Activated CD4-positive, alpha-beta memory T cell treated with anti-CD3 and anti-CD28 coated beads, Interleukin-2, amount 10 ng/mL, durations not matched to agents 7 days and 5 days (primary cell): ENCODE measurements at places on chromosomes 3 and 15.

GRCh38 chr3:187721055-187721454 lies 18.7 kb upstream of the RTP2 start:
- DNase-seq: no peak
- no peaks in the 10 kb centered on the region for H3K4me1 ChIP-seq
- no peaks in the 10 kb centered on the region for H3K27me3 ChIP-seq
- H3K4me3 ChIP-seq: no peak overlapping the region

DNA sequence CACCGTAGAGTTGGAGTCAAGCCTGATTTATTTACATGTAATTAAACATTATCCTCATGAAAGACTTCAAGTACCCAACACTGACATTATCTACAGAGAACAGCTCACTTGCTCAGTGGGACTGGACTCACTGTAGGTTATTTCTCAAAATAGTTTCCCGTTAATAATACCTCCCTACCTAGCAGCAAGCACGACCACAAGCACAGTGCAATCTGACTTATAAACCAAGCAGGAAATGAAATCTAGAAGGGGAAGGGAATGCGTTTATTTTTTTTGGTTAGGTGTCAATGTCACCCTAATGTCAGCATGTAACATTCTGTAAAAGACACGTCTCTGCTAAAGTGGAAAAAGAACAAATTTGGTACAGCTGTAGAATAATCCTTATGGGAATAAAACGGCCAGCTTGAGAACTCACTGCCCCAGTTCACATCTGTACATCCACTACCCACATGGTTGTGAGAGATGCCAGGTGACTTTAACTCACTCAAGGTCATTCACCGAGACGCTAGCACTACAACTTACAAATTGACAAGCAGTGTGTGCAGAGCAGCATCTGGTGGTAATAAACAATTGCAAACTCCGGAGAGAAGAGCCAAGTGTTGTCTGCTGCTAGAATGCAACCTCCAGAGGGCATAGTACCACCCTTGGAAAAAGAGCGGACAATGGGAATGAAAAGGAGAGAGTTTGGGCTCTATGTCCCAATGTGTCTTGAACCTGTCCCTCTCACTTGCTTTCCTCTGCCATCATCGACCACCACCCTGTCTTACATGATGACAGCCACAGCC lies 242.5 kb downstream of the CADPS start:
- no peaks in the 10 kb centered on the region for H3K27me3 ChIP-seq
- no peak overlapping the region for H3K27ac ChIP-seq
- H3K36me3 ChIP-seq: no peaks in the 10 kb centered on the region
- H3K4me1 ChIP-seq: no peaks in the 10 kb centered on the region

DNA sequence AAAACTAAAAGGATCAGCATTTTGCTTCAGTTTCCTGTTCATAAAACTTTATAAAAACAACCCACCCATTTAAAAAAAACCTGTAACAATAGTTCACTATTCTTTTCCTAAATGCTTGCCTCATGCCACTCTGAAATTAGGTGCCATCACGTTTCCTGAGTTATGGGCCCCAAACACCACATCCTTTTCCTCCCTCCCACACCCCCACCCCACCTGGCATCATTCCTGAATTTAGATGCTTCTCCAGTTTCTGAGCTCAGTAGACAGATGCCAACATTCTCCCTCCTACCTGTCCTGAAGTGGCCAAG lies 11.9 kb upstream of the ARHGEF3 start:
- peak overlapping the region; percentile 17 for H3K27ac ChIP-seq
- H3K36me3 ChIP-seq: peaks cover 3% of the 10 kb centered on the region

DNA sequence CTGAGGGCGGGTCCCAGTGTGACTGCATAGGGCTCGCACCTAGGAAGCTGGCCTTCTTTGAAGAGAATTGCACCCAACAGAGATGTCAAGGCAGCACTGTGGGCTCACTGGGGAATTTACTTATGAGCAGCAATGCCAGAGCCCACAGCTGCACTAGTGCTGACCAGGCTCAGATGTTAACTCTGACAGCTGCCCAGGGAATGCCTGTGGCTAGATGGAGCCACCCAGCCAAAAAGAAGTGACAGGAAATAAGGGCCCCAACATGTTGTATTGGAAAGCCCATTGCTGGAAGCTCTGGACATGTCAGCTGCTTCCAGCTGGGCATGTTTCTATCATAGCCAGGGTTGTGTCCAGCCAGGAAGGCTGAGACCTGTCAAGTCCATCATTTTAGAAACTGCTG lies 90.9 kb upstream of the ZNF280D start:
- DNase-seq: no peak
- H3K27me3 ChIP-seq: no peaks in the 10 kb centered on the region
- no peaks in the 10 kb centered on the region for H3K36me3 ChIP-seq
- no peaks in the 10 kb centered on the region for H3K4me1 ChIP-seq
- H3K4me3 ChIP-seq: no peak overlapping the region

GRCh38 chr15:75061272-75061671 lies 37.9 kb downstream of the PPCDC start:
- H3K27me3 ChIP-seq: peaks cover 2% of the 10 kb centered on the region
- no peak overlapping the region for H3K4me3 ChIP-seq
- no peak overlapping the region for H3K27ac ChIP-seq
- peak; percentile 51 for DNase-seq

DNA sequence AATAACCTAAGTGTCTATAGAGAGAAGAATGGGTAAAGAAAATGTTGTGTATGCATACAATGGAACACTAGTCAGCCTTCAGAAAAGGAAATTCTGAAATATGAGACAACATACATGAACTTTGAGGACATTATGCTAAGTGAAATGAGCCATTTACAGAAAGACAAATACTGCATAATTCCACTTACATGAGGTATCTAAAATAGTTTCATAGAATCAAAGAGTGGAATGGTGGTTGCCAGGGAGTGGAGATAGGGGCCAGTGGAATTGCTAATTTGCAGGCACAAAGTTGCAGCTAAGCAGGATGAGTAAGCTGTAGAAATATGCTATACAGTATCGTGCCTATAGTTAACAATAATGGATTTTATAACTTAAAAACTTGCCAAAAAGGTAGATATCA lies 779.6 kb upstream of the ARPP21 start:
- no peak for DNase-seq
- H3K4me3 ChIP-seq: no peak overlapping the region
- H3K36me3 ChIP-seq: no peaks in the 10 kb centered on the region
- no peaks in the 10 kb centered on the region for H3K4me1 ChIP-seq

DNA sequence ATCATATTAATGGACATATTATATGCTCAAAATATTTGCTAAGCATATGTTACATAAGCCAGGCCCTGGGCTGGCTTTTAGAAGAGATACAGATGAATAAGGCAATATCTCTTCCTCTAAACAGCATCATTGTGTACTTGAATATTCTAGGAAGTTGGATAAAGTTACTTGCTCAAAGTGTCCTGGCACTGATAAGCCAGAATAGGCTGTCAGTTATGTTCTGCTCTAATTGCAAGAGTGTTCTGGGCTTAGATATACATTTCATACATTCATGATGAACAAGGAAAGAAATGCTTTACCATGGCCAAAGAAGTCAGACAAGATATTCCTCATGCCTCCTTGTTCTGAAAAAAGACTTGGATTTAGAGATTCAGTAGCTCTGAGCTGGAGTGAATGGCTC lies 40.7 kb downstream of the KBTBD12 start:
- H3K27ac ChIP-seq: no peak overlapping the region
- H3K36me3 ChIP-seq: no peaks in the 10 kb centered on the region
- H3K4me3 ChIP-seq: no peak overlapping the region
- peaks cover 44% of the 10 kb centered on the region for H3K27me3 ChIP-seq

DNA sequence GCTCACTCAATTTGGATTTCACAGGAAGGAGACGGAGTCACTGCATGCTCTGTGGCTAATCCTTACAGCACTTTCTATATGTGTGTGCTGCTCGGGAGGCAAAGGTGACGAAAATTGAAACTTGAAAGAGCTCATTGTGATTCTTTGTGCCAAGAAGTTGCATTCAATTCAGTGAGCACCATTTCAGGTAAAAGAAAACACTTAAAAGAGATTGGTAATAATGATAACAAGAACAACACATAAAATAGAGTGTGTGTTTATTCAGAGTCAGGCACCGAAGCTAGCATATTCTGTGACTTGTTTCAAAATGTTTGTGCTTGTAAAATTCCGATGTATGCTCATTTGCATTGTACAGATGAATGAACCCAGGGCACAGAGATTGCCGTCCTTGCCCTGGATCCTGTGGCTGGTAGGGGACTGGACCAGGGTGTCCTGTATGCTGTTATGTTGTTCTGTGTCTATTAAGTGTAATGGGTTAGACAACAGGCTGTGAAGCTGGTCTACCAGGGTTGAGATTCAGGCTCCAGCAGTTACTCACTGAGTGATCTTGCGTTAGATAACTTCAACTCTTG lies 193.3 kb upstream of the PROK2 start:
- H3K4me1 ChIP-seq: peaks cover 57% of the 10 kb centered on the region
- no peaks in the 10 kb centered on the region for H3K27me3 ChIP-seq
- DNase-seq: peak; percentile 40
- H3K4me3 ChIP-seq: peak overlapping the region; percentile 34
- peak overlapping the region; percentile 80 for H3K27ac ChIP-seq

DNA sequence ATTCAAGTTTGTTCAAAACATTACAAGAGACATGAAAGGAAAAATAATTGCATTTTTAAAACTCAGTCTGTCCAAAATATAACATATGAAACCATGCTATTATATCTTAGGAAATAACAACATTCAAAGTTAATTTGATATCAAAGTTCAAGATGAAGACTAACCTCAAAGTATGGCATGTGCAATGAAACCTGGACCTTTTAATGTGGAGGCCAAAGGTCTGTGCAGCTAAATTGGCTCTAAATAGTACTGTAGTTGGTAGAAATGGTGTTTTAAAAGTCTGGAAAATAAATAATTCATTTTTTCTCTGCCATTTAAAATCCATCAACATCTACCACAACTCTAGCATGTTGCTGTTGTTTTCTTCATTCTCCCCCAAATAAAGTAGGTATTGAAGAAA lies 8.7 kb downstream of the GRAMD1C start:
- H3K4me3 ChIP-seq: no peak overlapping the region
- H3K27ac ChIP-seq: no peak overlapping the region
- no peak for DNase-seq
- H3K36me3 ChIP-seq: no peaks in the 10 kb centered on the region

DNA sequence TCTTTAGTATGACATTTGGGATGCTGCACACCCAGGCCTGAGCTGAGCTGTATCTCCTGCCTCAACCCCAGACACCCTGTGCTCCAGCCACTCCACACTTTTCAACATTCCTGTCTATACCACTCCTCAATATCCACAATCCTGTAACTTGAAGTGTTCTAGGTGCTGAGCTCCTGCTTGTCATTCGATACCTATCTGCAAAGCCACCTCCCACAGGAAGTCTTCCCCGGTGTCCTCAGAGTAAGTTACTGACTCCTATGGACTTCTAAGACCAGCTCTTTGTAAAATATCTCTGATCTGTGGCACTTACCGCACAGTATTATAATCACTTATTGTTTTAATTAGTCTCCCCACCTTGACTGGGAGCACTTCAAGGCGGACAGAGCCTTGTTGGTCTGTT lies 1.2 kb upstream of the CAV3 start:
- H3K27ac ChIP-seq: no peak overlapping the region
- no peaks in the 10 kb centered on the region for H3K27me3 ChIP-seq
- no peaks in the 10 kb centered on the region for H3K36me3 ChIP-seq

DNA sequence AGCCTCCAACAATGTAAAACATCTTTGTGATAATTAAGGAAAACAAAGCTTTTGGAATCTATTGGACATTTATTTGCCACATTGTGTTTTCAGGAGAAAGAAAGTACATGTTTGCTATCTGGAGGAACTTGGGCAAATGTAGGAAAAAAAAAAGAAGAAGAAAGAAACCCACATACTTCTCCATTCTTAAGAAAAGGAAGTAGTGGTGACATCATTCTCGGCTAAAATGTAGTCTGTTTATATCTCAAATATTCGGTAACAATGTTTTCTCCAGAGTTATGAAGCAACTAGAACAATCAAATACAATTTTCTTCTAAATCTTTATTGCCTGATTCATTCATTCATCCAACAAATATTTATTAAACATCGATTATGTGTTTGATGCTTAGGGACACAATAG lies 2.3 kb upstream of the TGFBR2 start:
- H3K4me3 ChIP-seq: peak overlapping the region; percentile 82
- H3K27ac ChIP-seq: peak overlapping the region; percentile 91
- H3K4me1 ChIP-seq: peaks cover 41% of the 10 kb centered on the region

DNA sequence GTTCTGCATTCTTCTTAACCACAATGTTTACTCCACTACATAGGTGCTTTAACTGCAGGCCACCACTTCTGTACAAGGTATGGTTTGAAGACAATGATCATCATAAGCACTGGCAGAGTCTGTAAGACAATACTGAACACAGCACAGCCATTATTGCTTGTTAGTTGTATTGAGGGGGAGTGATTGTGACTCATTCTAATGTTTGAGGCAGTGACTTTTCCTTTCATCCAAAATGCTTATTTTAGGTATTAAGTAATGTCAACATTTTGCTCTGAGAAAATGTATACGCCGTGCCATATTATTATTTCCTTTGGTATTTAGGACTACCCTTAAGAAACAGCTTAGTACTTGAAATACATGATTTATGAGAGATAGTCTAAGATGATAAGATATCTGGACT lies 618.2 kb upstream of the ZNF717 start:
- H3K27ac ChIP-seq: no peak overlapping the region
- DNase-seq: no peak
- no peak overlapping the region for H3K4me3 ChIP-seq
- no peaks in the 10 kb centered on the region for H3K27me3 ChIP-seq

GRCh38 chr15:83993591-83993990 lies 242.0 kb upstream of the GOLGA6L4 start:
- no peaks in the 10 kb centered on the region for H3K4me1 ChIP-seq
- no peaks in the 10 kb centered on the region for H3K27me3 ChIP-seq
- no peak for DNase-seq
- H3K27ac ChIP-seq: no peak overlapping the region
- no peaks in the 10 kb centered on the region for H3K36me3 ChIP-seq
- no peak overlapping the region for H3K4me3 ChIP-seq
